Stimulated activated CD8-positive, alpha-beta memory T cell treated with anti-CD3 and anti-CD28 coated beads, Interleukin-15, amount 100 ng/mL, for 4 hours (primary cell): ENCODE measurements at places on chromosomes 7 and 10.

DNA sequence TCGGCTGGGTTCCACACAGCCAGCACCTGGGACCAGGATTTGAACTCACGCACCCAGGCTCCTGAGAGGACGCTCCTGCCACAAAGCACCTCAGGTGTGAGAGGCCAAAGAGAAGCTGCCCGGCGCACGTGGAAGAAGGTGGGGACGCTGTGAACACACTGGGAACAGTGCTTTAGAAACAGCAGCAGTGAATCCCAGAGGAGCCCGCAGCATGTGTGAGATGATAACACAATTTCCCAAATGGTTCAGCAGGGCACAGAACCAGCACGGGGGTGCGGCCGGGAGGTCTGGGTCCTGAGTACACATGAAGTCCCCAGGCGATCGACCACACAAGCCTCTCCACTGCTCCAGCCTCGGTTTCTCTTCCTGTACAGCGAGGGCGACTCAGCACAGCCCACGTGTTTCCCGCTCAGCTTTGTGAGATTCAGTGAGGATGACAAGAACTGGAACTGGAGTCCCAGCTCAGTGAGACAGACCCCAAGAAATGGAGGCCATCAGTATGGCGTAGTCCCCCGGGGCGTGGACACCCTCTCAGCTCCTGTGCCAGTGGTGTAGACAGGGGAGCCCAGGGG lies 188.3 kb downstream of the MAD1L1 start:
- DNase-seq: no peak

- DNase-seq: no peak
Measured at GRCh38 chr7:136026209-136026608, 49.0 kb upstream of the MTPN start.

DNA sequence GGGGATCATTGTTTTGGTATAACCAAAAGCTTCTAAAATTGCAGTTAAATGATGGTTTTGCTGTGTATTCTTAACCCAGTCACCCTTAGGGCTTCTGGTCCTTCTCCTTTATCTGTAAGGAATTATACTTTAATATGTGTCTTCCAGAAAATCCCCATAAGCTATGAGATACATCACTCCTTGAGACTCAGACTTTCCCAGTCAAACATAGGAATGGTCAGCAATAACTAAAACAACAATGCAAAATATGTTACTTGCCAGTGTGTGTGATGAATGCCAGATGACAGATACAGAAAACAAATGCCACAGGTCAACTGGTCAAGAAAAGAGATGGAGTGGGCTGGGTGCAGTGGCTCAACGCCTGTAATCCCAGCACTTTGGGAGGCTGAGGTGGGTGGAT lies 10.1 kb downstream of the ADD3 start:
- no peak for DNase-seq

- DNase-seq: no peak
Measured at GRCh38 chr7:91814189-91814588, 66.3 kb downstream of the MTERF1 start.

GRCh38 chr10:108787932-108788331 lies 1135.4 kb downstream of the XPNPEP1 start:
- no peak for DNase-seq

GRCh38 chr10:86918022-86918471 lies 39.4 kb downstream of the MMRN2 start:
- no peak for DNase-seq

DNA sequence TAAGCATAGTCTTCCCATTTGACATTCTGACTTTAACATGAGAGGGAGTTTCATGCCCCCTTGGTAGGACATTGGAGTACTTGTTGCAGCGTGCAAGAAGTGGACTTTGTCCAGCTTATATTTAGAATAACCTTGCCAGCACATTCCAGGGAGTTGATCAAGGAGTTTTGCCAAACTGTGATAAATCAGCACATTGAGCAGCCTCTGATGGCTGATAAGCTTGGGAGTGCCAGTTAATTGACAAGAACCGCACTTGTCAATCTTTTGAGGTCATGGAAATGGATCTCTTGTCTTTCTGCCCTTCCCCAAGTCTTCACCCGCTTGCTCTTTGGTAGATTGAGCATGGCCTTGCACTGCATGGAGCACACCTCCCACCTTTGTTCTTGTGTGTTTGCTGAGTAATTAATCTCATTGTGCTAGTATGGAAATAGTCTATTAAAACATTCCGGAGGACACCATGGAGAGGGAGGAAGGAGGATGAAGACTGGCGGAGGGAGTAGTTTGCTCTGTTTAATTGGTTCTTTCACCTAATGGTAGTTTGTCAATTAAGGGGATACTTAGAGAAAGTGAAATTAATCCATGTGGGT lies 668.5 kb upstream of the GALNT17 start:
- DNase-seq: no peak

- DNase-seq: no peak
Measured at GRCh38 chr7:103048833-103049232, 25.8 kb downstream of the FBXL13 start.

DNA sequence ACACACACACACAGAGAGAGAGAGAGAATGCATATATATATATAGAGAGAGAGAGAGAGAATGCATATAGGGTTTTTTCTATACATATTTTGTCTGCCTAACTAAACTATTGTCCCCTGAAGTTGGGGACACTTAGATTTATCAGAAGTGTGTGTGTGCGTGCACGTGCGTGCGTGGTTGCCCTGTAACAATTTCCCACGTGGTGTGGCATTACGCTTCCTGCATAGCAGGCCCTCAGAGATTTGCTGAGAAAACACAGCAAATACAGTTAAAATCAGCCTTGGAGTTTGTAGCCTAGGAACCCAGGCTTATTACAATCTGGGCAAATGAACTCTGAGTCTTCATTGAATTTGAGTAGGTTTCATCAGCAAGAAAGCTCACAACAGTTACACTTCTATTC lies 14.7 kb downstream of the RNF32 start:
- DNase-seq: no peak

DNA sequence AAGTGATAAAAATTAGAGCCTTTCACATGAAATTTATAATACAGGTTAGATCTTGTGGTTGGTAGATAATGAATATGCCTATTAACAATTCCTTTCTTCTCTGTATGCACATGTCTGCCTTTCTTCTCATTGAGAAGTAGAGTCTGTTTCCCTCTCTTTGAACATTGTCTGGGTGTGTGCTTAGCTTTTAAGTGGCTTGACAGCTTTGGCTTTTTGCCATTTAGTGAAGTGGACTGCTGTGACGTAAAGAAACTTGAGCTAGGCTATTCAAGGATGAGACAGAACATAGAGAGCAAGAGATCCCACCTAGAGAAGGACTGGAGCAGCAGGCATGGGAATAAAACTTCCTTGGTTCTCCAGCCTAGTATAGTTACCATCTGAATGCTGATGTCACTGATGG lies 996.7 kb upstream of the CELF2 start:
- no peak for DNase-seq

DNA sequence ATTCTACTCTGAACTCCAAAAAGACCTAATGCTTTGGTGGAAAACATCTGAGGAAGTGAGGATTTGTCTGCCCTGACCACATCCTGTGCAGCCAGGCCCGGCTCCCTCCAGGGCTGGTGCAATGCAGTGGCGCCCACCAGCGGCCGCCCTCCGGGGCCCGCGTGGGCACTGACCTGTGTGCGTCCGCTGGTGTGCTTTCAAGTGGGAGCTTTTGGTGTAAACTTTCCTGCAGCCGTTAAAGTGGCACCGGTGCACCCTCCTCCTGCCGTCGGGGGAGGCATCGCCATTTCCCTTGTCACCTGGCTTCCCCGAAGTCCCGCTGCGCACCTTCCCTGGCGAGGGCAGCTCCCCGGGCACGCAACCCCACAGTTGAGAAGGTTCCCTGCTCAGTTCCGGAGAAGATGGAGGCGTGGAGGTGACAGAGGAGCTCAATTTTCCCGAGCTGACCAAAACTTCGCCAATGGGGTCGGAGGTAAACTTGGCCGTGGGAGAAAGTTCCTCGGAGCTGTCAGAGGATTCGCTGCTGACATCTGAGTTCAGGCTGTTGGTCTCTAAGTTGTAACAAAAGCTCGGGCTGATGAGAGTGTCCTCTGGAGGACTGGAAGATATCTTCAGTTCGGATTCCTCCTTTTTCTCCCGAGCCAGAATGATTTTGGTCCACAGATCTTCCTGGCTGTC lies 3.4 kb downstream of the KLF6 start:
- no peak for DNase-seq

- no peak for DNase-seq
Measured at GRCh38 chr10:15213461-15213861, 45.0 kb upstream of the NMT2 start.

- DNase-seq: no peak
Measured at GRCh38 chr7:130595986-130596385, 72.6 kb downstream of the COPG2 start.

DNA sequence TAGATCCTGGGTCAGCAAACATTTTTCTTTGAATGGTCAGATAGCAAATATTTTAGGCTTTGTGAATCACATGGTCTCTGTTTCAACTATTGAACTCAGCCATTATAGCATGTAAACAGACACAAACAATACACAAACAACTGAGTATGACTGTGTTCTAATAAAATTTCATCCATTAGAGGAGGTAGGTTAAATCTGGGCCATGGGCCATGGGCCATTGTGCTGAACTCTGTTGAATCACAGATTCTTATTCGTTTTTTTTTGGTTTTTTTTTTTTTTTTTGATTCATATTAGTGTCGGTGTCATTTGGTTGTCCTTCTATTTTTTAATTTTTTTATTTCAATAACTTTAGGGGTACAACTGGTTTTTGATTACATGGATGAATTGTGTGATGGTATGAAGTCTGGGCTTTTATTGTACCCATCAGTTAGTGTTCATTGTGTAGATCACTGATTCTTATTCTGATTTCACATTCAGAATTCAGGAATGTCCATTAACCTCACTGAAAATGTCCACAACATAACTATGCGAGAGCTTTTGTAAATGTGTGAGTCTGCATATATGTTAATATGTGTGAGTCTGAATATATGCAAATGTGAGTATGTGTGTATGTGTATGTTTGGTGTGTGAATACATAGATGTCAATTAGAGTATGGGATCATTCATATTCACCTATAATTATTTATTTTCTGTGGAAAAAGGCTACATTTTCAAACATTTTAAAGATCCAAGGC lies 443.7 kb upstream of the GRM3 start:
- DNase-seq: no peak

GRCh38 chr10:48255722-48256121 lies 18.8 kb downstream of the FRMPD2 start:
- no peak for DNase-seq

GRCh38 chr7:24939416-24939815 lies 40.6 kb downstream of the OSBPL3 start:
- DNase-seq: no peak

DNA sequence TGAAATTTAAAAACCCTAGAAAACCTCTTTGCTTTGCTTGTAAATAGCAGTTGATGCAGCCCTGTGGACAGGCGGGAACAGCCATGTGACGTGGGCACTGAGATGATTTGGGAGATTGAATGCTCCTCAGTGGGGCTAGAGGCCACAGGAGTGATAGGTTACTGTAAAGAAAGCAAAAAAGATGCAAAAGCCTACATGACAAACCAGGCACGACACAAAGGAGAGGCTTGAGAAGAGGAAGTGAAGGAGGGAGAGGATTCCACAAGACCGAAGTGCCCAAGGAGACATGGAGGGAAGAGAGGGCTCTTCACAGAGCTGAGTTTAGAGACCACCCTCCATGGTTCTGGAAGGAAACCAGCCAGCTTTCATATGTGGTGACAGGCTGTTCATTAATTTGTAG lies 25.7 kb downstream of the IKZF1 start:
- DNase-seq: no peak

DNA sequence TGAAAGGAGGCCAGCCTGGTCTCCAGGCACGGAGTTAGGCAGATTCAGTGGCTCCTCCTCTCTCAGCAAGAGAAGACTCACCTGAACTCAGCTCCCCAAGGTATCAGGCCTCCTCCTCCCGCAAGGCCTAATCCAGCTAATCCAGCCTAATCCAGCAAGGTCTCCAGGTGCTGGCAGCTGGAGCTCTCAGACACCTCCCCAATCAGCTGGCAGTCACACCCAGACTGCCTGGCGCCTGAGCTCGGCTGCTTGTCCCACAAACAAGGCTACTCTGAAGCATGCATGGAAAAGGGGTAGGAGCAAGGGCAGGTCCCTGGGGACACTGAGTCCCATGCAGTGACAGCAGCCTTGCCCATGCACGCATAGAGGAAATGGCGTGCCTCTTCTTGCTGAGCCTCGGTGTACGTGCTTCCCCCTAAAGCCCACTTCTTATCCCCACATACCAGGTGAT lies 3.3 kb upstream of the OPN4 start:
- no peak for DNase-seq

DNA sequence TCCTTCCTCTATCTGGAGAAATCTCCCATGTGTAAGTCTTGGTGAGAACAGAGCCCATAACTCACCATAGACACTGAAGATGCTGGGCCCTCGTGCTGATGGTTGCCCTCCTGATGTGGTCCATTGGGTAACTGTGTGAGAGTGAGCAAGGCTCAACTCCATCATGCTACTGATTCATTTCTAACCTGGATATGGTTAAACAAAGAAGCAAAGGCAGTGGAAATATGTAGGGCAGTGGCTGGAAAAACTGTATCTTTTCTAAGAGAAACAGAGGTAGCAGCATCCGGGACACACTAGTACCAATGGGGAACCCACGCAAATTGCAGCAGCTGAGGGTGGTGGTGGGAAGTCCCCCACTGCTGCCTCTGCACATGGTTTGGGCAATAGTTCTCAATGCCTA lies 221.7 kb downstream of the KLF6 start:
- DNase-seq: no peak

GRCh38 chr7:7251742-7252141 lies 69.4 kb downstream of the C1GALT1 start:
- no peak for DNase-seq

DNA sequence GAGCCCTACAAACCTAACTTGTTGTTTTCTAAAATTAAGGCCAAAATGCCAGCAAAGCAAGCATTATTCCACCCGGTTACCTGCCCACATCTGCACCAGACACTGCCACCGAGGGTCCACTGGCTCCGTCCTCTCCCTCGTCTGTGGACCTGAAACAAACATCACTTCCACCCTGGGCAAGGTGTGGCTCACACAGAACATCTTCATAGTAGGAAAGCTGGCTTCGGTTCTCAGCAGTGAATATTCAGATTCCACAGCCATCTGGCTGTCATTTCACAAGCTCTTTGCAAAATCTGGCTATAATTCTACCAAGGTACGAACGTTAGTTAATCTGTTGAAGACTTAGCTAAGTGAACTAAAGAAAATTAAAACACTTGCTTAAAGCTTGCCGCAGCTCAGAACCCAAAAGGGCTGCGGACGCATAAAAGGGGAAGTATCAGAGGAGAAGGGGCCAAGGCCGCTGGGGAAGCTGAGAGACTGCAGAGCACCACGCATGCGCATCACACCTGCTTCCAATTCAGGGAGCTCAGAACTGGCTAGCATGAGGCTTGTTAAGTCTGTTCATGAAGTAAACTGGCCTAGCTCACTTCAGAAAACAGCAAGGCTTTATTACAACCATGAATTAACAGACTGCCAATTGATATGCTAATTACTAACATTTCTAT lies 46.1 kb downstream of the PTPRN2 start:
- no peak for DNase-seq

DNA sequence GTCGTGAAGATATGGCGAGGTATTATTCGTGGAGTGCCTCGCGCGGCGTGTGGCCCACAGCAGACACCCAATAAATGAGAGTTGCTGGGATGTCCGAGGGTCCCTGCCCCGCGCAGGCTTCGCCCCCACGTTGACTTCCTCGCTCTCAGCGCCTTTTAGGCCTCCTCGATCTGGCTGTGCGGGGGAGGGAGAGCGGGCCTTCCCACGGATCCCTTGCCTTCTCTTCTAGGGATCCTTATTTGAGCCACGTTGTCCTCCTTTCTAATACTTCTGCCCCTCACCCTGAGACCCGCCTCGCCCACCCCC lies 660 bp downstream of the VCL start:
- no peak for DNase-seq
